ENCODE measurements at places on chromosomes 13 and 19.

DNA sequence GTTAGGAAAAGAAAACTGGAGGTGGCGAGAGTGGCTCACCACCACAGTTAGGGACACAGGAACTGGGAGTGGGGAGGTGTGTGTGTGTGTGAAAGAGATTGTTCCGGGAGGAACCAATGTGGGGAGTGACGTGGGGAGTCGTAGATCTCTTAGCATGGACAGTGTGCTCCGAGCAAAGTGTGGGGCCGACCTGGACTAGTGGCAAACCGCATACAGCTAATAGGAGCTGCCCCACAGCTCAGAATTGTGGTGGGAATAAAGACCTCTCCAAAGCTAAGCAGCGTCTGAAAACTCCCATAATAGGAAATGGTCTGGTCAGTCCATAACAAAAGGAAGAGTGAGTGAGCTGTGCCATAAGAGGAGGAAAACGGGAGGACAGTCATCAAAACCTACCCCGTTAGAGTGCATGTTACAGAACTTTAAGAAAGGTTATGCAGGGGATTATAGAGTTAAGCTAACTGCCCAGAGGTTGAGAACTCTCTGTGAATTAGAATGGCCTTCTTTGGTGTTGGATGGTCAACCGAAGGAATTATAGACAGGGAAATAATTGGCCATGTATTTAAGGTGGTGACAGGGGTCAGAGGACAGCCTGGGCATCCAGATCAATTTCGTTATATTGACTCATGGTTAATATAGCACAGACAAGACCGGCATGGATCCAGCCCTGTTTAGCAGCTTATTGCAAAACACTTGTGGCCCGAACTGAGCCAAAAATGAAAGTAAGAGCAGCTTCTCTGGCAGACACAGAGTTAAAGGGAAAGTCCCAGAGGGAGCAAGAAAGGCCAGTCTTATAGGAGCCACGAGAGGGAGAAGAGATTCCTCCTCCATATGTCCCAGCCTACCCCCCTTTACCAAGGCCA, 8.9 kb upstream of the SLC15A1 start:
- no peak for DNase-seq

GRCh38 chr13:19321222-19321621, 139.6 kb upstream of the TUBA3C start:
- DNase-seq, result no peak

- no peak for DNase-seq
Measured at GRCh38 chr19:42196011-42197001, 21.2 kb downstream of the DEDD2 start.

- DNase-seq, result peak; percentile 63
Measured at GRCh38 chr13:98571955-98572662, 4.8 kb downstream of the STK24 start.

DNA sequence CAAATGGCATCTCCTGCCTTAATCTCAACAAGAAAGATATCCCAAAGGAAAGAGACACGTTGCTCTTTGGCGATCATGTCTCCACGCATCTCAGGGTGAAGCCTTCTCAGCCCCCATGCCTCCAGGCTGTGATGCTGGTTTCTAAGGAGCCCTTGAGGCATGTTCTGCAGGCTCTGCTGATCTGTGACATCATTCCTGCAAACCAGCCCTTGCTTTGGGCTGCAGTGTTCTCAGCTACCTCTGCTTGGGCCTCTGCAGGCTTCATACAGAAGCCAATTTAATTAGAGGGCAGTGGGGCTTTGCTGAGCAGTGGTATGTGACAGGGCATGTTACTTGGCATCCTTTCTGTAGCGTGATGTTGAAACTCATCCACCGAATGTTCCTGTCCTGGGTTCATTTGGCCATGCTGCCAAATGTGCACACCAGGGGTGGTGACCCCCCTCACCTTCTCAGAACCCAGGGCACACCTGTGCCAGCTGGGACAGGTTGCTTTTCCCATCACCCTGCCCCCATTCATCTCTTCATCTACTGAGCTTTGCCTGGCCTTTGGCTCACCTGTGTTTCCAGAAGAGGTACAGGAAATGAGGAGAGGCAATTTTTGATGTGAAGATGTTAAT, 230.9 kb downstream of the TEX29 start:
- DNase-seq, result no peak

- no peak for DNase-seq
Measured at GRCh38 chr13:43132257-43132656, 108.9 kb downstream of the DNAJC15 start.

GRCh38 chr19:18051887-18052286, 34.8 kb downstream of the IL12RB1 start:
- no peak for DNase-seq

DNA sequence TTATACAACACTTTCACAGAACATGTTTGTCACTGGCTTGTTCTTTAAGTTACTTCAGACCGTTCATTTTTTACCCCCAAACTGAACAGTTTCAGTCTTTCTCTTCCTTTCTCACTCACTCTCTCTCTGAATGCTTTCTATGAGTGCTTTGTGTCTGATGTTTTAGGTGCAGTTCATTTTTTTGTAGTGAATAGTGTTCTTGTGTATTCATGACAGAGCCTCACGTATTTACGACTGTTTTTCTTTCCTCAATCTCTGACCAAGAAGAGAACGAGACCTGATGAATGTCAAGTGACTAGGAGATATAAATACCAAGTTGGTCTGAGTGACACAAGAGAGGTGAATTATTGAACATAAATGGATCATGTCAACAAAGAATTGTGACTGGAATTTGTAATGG, 1525.0 kb upstream of the MIR17HG start:
- DNase-seq, result no peak

GRCh38 chr19:42201489-42202289, 15.8 kb downstream of the DEDD2 start:
- DNase-seq, result no peak

GRCh38 chr19:42323473-42323851, 2.0 kb upstream of the MEGF8 start:
- DNase-seq, result no peak

- no peak for DNase-seq
Measured at GRCh38 chr13:109816112-109816807, 29.9 kb upstream of the IRS2 start.

- DNase-seq, result no peak
Measured at GRCh38 chr19:16889883-16890460, 1.2 kb downstream of the F2RL3 start.

DNA sequence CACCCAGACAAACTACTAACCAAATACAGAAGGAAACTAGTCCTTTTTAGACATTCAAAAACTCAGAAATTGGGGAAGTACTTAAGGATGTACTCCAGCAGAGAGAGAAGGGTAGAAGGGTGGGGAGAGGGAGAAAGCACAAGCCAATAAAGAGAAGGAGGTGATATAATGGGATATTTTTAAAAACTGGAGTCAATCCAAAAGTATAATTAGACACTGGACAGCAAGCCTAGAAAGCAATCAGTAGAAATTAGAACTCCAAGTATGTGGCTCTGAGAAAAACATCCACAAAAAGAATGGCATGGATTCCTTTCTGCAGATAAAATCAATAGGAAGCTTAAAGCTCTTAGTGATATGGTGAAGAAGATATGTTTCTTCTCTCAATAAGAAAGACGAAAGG, 55.8 kb downstream of the PEPD start:
- DNase-seq, result no peak

DNA sequence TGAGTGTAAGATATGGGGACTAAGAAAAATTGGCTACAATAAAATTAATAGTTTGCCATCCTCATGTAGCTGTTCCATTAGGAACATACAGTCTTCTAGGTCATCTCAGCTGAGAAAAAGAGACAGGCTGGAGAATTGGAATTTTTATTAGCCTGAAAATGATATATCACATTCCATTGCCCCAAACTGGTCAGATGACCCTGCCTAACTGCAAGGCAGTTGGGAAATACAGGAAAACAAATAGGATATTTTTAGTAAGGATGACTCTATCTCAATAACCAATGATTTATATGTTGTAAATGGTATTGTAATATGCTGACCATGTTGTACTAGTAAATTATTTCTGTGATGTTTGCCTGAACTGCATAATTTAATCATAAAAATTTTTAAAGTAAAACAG, 673.8 kb downstream of the PCDH9 start:
- DNase-seq, result no peak

GRCh38 chr13:25354377-25354776, 17.4 kb upstream of the ATP8A2 start:
- DNase-seq, result no peak

DNA sequence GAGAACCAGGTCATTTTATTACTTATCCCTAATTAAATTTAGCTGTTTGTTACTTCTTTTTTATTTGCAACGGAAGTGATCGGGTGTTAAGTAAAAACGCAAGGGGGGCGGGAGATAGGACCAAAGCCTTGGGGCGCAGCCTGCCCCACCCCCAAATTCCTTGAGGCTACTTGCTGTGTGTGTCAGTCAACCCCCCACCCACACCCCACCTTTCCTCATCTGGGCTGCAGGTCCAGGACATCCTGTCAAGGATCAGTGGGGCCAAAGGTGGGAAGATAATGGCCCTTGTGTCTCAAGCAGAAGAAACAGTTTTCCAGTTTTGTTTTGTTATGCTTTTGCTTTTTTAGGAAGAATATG, 1.2 kb upstream of the FOXO1 start:
- DNase-seq, result no peak

DNA sequence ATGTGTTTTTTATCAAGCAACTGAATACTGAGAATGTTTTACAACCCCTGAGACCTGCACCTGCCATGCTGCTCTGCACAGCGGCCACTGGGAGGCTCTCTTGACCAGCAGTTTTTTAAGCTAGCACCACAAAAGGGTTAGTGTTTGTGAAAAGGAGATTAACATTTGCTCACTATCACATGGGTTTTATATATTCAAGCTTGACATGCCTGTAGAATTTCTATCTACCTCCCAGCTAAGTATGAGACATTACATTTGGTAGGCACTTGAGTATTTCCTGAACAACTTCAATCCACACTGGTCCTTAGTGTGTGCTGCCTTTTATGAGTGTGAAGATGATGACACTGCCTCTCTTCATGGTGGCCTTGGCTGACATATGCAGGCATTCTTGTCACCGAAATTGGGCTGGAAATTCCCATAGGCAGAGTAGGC, 1238.9 kb downstream of the UQCRFS1 start:
- DNase-seq, result no peak

DNA sequence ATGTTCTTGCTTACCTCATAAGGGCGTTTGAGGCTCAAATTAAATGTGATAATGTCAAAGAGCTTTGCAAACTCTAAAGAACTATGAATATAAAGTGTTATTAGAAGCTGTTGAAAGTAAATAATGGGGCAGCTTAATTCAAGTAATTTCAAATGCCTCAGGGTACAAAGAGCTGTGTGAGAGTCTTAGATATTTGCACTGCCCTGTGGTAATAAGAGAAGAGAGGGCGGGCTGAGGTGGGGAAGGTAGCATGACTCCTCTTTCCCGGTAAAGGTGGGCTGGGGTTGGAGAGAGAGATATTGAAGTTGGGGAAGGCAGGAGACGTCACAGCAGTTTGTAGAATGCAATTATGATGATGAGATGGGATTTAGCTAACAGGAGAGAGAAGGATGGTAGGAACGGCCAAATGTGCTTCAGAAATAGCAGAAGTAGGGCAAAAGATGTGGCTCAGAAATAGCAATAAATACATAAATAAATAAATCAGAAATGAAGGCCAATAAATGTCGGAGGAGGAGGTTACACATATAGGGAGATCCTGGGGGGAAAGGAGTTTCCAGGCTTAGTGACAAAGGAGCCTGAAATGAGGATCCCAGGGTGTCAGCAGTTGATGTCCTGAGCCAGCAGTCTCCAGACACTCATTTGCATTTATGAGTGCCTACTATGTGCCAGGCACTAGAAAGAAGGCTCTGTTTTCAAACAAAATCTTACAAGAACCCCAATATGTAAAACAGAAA, 35.7 kb upstream of the RCBTB2 start:
- DNase-seq, result no peak

GRCh38 chr19:31548941-31549340, 199.7 kb upstream of the TSHZ3 start:
- DNase-seq, result no peak

DNA sequence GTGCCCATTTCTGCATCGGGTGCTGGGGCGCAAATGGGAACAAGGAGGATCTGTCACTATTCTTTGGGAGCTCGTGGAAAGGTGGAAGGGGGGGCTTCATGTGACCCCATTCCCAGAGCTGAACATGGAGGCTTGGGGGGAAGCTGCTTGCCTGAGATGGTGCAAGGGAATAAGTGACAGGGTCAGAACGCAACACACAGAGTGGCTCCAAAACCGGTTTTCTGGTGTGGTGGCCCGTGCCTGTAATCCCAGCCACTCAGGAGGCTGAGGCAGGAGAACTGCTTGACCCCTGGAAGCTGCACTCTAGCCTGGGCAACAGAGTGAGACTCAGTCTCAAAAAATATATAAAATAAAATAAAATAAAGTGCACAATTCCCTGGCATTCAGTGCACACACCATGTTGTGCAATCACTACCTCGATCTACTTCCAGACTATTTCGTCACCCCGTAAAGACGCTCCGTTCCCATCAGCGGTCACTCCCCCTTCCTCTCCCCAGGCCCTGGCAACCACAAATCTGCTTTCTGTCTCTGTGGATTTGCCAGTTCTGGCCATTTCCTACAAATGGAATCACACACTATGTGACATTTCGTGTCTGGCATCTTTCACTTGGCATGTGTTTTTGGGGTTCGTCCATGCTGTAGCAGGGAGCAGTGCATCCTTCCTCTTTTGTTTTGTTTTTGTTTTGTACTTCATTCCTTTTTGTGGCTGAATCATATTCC, 18.2 kb upstream of the COMP start:
- DNase-seq, result no peak

DNA sequence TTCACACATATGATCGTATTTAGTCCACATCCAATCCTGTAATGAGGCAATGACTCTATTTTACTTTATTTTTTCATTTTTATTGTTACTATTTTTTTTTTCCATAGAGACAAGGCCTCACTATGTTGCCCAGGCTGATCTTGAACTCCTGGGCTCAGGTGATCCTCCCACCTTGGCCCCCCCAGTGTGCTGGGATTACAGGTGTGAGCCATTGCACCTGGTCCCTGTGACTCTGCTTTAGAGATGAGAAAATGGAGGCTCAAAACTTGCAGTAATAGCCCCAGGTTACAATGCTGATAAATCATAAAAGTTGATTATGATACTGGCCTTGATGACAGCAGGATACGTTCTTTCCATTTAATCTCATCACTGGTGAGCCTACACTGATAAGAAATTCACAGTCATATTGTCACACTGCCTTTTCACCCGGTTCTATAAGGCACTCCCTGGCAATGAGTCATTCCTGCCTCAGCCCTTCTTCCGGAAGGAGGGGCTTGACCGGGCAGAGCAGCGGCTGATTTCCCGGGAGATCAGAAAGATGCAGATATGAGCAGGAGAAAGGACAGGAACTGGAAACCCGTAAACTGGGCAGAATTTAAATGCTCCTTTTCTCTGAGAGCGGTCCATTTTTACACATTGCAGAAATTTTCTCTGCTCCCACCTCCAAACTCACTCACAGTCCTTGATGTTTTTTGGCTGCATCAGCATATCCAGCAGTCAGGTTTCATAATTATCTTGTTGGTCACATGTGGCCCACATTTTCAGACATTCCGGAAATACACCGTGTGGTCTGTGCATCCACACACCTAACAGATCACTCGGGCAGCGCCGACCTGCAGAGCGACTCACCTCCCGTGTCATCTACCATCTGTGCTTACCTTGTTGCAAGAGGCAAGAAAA, 616.4 kb downstream of the EFNB2 start:
- DNase-seq, result no peak
